ENCODE measurements at places on chromosomes 13 and 19.
A peak's percentile ranks its signal among the peaks of the same experiment; 100 is the strongest.

DNA sequence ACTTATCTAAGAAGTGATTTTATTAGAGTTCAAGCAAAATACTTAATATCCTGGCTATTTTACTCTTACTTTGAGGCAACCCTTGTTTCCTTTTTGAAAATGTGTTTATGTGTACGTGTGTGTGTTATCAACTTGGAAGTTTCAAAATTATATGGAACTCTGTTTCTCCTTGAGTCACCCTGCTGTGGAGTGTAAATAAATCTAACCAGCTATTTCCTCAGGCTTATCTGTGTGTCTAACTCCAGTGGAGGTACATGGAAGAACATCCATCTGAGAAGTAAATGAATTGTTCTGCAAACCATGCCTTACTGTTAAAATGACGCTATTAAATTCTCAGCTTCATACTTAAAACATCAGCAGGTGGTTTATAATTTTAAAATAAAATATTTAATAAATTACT lies 583.4 kb upstream of the SLITRK5 start:
- DNase-seq: no peak

DNA sequence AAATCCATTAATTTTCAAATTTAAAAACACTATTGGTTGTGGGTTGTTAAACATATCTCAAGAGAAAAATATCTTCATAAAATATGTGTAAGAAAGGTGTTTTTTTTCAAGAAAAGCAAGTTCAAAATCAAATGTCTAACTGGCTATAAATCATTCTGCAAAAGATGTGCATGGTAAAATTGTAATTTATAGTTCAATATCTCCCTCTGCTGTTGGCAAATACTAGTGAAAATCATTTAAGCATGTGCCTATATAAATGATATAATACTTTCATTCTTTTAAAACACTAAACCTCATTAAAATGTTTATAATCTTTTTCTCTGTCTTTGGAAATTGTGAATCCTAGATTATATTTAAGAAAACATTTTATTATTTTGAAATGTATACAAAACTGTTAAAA lies 17.2 kb upstream of the SLITRK6 start:
- no peak for DNase-seq

- no peak for DNase-seq
Observed at GRCh38 chr13:113002206-113002912, 33.3 kb downstream of the MCF2L start.

- no peak for DNase-seq
Observed at GRCh38 chr13:99078017-99078771, 100.3 kb upstream of the DOCK9 start.

DNA sequence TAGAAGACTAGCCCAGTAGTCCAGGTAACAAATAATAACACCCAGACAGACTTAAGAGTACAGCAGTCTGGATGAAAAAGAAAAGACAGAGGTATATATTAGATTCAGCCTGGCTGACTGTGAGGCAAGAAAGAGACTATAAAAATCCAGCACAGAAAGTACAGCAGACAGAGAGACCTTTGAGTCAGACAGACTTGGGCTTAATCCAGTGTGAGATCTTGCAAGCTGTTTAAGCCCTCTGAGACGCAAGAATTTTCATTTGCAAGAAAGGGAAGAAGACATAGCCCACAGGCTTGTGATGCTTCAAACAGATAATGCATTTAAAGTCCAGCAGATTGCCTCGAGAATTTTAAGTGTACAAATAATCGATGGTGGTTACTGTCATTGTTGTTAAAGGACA lies 471.4 kb downstream of the LIG4 start:
- no peak for DNase-seq

DNA sequence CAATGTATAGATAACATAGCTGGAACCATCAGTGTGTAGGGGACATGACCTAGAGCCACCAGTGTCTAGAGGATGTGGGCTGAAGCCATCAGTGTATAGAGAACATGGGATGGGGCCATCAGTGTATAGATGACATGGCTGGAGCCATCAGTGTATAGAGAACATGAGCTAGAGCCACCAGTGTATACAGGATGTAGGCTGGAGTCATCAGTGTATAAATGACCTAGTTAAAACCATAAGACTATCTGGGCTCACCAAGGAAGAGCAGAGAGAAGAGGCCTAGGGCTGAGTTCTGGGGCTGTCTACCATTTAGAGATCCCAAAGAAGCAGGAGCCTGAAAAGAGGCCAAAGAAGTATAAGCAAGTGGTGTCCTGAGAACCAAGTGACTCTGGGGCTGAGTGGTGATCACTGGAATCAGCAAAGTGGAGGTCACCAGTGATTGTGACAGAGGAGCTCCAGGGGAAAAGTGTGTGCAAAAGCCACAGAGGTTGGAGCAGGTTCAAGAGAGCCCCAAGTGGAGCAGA lies 41.0 kb downstream of the RFX2 start:
- no peak for DNase-seq

GRCh38 chr19:47363758-47364531 lies 14.8 kb downstream of the DHX34 start:
- peak; percentile 55 for DNase-seq

GRCh38 chr19:46475986-46476385 lies 4.6 kb upstream of the PNMA8A start:
- DNase-seq: no peak

DNA sequence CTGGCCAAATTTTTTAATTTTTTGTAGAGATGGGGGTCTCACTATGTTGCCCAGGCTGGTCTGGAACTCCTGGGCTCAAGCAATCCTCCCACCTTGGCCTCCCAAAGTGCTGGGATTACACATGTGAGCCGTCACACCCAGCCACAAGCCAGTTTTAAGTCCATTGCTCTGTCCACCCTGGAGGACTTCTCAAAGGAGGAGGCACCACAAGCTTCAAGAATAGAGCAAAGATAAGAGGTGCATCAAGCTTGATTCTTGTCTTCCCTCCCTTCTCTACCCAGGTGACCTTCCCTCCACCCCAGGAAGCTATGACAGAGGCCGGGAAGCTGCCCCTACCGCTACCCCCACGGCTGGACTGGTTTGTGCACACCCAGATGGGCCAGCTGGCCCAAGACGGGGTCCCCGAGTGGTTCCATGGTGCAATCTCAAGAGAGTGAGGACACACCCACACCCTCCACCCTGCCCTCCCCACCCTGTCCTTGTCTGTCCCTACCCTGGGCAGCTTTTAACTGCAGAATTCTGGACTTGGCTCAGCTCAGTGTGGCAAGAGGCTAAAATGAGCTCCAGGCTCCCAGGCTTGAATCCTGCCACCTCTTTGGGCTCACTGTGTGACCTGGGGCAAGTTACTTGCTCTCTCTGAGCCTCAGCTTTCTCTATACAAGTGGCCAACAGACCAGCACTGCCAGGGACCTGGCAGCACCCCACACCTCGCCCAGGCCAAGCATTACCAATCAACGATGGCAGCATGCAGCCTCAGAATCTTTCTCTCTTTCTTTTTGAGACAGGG lies 5.2 kb downstream of the HSH2D start:
- no peak for DNase-seq

GRCh38 chr19:32830231-32831014 lies 39.1 kb downstream of the SLC7A9 start:
- no peak for DNase-seq

DNA sequence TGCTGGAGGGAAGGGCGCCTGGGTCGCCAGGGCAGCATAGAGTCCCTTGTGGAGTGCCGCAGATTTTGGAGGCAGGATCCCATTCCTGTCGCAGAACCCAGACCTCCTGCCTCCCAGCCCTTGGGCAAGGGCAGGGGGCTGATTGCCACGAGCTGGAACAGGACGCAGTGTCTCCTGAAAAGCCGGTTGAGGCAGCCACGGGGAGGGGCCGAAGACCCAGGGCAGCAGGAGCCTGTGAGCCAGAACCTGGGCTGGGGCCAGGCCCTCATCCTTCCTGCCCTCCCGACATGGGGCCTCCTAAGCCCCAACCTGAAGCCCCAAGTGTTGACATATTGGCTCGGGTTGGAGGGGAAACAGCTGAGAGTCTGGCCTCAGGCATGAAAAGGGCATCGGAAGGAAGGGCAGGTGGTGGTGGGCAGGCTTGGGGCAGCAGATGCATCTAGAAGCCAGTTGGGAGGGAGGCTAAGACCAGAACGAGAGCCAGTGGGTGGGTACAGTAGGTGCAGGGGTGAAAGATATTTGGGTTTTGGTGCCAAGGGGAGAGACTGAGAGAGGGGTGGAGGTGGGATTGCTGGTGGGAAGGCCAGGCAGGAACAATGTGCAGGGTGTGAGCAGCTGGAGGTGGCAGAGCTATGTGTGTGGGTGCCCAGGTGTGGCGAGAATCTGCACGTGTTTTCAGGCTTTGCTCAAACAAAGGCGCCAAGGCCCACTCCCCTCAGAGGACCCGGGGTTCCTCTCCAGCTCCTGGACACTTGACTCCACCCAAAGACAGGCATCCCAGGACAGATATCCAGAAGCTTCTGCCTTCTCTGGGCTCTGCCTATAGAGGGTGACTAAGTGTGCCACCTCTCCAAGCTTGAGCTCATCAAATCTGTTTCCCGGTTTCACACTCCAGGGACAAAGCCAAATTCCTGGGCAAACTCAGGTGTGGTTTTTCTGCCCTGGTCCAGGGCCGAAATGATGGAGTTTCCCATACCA lies 1.4 kb upstream of the SBSN start:
- DNase-seq: no peak

DNA sequence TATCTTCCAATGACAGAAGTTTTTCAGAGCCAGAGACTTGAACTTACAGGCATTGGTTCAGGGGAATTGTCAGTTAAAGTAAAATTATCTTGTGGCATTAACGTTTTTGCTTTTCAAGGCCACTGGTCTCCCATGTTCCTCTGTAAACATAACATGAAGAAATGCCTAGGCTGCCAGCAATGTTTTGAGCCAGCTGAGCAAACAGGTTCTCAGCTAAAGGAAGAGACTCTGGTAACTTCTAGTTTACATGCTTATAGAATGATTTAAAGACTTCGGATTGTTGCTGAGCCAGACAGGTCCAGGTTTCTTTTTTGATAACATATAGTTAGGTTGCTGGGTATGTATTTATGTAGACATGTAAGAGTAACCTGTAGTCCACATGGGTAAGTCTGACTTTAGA lies 35.7 kb downstream of the ZNF493 start:
- no peak for DNase-seq

DNA sequence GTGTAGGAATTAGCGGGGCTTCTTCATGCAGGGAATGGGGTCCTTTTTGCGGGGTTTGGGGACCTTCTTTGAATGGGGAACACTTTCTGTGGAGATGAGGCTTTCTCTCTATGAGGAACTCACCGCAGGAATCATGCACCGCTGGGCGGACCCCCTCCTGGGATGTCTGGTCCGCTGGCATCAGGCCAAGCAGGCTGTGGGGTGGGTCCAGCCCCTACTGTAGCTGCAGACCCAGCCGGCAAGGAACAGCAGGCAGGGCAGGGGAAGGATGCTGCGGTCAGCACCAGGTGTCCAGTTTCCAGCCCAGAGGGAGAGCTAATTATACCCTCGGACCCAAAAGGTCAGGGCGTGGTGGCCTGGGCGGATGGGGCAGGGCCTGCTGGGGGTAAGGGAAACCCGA lies 1.8 kb downstream of the MYBPC2 start:
- DNase-seq: no peak

DNA sequence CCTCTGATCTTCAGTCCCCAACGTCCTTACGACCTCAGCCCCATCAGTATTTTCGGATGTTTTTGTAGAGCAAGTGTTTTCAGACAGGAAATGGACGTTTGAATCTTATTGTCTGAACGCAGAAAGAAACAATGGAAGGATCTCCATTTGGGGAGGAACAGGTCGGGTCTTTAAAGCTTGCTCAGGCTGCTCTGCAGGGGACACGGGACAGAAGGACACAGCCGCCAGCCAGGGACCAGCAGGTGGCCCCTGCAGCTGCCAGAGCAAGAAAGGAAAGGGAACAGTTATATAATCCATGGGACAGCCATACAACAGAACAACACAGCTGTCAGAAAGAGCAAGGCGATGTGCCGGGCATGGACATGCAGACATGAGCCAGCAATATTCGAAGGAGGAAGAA lies 18.5 kb upstream of the IGLON5 start:
- DNase-seq: no peak

DNA sequence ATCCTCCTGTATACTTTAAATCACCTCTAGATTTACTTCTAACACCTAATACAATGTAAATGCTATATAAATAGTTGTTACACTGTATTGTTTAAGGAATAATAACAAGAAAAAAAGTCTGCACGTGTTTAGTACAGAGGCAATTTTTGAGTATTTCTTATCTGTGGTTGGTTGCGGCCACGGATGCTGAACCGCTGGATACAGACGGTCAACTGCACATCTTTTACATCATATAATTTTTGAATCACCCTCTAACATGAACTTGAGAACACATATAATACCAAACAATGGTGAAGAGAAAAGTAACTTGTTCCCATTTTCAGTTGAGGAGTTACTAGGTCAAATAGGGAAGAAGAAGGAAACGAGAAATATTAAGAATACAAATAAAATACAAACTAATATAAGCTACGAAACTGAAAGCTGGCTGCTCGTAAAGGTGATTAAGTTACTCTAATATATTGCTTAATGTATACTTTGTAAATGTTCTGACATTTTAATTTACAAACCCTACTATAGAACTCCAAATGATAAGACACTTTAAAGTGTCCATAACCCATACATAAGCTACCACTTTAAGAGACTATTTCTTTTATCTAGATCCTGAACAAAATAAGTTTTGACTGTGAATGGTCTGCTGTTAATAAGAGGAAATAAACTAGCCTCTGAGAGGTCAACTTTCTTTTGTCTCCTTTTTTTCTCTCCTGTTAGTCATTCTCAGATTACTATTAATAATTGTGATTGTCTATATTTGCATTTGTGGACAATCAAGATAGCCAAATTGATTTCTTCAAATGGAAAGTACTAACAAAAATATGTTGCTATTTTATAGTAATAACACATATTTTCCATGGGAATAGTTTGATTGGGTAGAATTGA lies 457.4 kb downstream of the DIAPH3 start:
- no peak for DNase-seq

- peak; percentile 68 for DNase-seq
Observed at GRCh38 chr19:49779731-49780555, 13.1 kb downstream of the AP2A1 start.

DNA sequence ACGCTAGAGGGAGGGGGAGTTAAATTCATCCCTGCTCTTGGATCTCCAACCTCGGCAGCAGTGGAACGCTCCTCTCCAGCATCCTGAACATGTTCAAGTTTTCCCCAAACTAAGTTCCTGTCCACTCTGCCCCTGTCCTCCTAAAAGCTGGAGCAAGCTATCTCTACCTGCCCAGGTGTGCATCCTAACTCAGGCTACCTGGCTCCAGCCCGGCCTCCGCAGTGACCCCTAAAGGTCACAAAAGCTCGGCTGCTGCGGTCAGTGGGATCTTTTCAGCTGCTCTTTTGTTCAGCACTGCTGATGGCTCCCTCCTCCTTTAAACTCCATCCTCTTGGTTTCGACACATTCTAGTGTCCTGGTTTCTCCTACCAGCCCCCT lies 1.4 kb downstream of the DCUN1D2 start:
- no peak for DNase-seq

GRCh38 chr13:109859216-109859835 lies 72.9 kb upstream of the IRS2 start:
- DNase-seq: no peak

Data from suppressor macrophage (primary cell).